Type B pancreatic cell (in vitro differentiated cells): ENCODE measurements at places on chromosomes 11 and 22.

DNA sequence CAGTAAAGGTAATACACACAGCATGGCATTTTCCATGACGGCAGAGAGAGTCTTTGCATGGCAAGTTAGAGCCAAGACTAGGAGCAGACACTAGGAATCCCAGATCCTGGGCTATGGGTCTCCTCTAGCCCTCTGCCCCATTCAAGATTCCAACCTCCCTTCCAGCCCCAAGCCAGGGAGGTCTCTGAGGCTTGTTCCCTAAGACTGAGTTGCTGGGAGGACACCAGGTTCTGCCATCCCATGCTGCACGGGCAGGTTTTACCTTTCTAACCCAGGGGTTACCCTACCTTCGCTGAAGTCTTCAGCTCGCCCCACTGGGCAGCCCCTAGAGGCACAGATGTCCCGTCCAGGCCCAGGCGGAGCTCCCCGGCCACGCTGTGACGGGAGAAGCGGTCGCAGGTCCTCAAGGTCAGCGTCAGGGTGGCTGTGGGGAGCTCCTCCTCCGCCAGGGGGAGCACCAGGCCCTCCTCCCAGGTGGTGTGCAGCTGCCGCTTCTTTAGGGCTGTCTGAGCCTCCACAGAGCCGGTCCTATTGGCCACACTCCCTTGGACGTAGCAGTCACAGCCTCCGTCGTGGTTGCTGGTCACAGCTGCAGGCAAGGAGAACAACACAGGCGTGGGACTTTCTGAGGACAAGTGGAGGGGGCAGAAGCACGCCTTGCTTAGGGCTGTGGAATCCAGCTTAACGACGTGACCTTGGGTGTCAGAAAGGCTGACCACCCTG is 33.8 kb downstream of the SYT13 start:
- DNase-seq: peak; percentile 73

GRCh38 chr11:71995726-71996291 is 2.9 kb upstream of the IL18BP start:
- DNase-seq: no peak

- no peak for DNase-seq
Measured at GRCh38 chr22:42680648-42681047, 31.5 kb upstream of the CYB5R3 start.

GRCh38 chr11:44306052-44306917 is 3.7 kb downstream of the ALX4 start:
- DNase-seq: no peak

DNA sequence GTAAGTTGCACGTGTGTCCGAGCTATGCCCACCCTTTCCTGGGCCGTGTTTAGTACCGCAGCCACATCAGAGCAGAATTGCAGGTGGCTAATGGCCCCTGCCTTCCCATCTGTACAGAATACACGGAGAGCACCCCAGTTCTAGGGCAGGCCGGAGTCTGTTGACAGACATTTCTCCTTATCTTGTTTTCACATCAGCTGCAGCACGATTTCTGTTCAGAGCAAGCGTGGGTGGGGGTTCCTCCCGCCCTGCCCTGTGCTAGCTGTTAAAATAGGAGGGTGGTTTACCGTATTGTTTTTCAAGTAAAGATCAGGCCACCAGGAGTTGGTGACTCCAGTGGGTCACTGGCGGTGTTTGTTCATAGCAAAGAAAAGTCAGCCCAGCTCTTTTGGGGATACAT is 41.1 kb downstream of the UBASH3B start:
- DNase-seq: no peak

GRCh38 chr11:41498726-41499125 is 39.3 kb upstream of the LRRC4C start:
- DNase-seq: no peak

DNA sequence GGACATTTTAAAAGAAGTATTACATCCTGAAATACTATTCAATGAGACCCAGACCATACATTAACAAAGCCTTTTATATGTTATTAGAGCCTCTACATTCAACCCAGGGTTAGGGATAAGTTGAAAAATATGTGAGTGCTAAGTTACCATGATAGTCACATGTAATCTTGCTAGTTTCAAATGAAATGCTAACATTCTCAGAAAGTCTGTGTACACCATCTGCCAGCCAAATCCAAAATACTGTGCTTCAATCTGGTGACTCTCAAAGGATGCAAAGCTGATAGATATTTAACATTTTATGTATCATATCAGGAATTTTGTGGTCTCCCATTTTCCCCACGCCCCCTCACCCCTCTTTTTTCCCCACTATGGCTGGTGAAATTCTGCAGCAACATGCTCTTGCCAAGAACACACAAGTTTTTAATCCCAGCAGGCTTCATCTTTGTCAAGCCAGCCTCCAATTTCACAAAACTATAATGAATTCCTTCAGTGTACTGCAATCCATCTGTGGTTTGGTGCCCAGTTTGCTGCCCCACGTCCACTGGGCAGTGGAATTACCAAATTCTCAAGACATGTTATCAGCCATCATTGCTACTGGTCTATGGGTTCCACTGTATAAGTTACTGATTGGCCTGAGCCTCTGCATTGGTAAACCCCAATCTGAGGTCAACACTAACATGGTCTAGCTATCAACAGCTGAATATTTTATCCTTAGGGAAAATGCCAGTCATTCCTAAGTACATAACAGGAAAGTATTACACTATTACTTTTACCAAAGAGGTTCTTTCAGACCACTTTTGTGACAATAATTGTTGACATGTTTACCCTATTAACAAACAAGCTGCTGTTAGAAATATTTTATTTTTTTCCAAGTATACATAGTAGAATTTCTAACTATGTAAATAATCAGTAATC is 1.5 kb upstream of the PICALM start:
- DNase-seq: no peak

DNA sequence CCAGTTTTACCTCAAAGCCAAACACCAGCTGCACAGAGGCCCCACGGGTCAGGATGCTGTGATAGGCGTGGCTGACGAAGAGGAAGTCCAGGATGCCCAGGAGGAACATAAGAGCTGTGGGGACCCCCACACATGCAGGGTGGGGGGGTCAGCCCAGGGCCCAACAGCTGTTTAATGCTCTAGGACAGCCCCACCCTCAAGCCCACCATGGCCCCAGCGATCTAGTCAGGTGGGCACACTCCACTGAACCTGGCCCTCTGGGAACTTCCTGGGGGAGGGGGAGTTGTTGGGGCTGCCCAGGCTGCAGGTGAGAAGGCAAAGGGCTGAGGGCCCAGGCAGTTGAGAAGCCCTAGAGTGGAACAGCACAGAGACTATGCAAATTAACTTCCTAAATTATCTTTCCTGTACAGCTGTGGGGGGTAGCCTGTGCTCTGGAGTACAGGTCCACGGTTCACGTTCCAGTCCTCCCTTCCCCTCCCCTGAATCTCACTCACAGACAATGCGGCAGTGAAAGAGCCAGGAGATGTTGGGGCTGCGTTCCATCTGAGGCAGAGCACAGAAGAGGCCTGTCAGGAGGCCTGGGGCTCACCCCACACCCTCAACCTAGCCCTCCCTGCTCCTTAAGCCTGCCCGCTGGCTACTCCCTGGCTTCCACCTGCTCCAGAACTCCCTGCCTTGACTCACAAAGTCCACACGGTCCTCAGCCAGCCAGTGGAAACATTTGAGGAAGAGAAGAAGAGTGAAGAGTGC is 1.9 kb downstream of the SYVN1 start:
- no peak for DNase-seq

DNA sequence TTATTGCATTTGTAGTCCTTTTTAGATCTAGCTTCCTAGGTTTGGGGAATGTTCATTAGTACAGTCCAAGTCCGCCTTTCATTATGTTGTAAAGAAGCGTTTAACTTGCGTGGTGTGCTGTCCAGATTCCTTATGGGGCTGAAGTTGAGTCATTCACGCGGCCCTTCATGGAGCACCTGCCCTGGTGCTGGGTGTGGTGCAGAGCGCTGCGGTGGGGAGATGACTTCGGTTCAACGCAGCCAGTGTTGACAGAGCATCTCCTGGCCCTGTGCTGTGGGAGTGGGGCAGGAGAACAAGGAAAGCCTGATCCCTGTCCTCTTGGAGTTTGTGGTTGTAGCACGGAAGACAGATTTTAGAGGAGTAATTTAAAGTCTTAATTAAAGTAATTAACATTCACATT is 152.0 kb downstream of the TBC1D22A start:
- no peak for DNase-seq

- DNase-seq: no peak
Measured at GRCh38 chr11:97123237-97123636, 733.4 kb downstream of the JRKL start.

DNA sequence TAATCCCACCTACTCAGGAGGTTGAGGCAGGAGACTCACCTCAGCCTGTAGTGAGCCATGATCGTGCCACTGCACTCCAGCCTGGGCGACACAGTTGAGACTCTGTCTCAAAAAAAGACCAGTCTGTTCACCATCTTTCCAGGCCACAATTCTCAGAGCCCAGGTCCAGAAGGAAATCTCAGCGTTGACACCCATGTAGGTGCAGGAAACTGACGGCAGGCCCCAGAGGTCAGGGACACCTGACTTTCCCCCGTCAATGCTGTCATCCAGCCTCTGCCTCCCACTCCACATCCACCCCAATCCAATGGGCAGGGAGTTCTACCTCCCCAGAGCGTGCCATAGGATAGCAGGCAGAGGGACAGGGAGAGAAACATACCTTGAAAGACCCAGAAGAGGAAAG is 5.9 kb upstream of the GRK2 start:
- DNase-seq: no peak

DNA sequence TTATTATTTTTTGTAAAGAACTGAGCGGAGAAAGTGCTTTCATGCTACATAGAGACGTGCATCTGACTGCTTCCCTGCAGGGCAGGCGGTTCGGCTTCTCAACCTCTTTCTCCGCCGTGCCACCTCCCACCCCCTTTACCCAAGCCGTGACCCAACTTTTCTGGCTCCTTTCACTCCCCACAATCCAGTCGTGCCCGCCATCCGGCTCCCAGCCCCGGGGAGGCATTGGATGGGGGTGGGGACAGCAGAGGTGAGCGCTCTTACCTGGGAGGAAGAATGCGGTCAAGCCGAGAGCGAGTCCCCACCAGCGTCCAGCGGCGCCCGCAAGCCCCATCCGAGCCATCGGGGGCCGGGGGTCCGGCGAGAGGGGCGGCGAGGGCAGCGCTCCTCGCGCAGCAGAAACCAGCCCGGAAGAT is 781 bp downstream of the NECTIN1 start:
- no peak for DNase-seq

DNA sequence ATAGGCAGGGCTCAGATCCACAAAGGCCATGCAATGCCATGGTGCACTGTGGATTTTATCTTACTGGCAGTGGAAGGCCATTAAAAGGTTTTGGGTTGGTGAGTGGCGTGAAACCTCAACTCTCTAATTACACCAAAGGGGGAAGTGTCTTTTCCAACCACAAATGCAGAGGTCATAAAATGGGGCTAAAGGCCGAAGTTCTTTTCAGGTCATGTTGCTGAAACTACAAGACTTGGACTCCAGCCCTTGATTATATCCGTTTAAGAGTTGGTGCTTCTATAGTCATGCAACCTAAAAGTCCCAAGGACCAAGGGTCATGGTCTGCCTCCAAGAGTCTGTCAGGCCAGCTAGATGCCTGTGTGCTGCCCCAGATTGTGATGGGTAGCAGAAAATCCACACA is 434.3 kb downstream of the RAB38 start:
- DNase-seq: no peak

DNA sequence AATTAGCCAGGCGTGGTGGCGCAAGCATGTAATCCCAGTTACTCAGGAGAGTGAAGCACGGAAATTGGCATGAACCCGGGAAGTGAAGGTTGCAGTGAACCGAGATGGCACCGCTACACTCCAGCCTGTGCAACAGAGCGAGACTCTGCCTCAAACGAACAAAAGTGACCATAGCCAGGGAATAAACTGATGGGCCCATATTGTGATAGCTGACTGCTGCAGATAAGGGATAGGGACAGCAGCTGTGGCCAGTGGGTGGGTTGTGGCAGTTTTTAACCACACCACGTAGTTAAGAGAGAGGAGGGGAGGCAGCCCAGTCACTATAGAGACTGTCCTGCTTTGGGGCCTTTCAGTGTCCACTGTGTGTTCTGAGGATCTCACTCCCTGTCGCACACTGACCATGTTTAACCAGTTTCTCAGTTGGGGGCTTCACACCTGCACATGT is 58.9 kb downstream of the PISD start:
- no peak for DNase-seq

DNA sequence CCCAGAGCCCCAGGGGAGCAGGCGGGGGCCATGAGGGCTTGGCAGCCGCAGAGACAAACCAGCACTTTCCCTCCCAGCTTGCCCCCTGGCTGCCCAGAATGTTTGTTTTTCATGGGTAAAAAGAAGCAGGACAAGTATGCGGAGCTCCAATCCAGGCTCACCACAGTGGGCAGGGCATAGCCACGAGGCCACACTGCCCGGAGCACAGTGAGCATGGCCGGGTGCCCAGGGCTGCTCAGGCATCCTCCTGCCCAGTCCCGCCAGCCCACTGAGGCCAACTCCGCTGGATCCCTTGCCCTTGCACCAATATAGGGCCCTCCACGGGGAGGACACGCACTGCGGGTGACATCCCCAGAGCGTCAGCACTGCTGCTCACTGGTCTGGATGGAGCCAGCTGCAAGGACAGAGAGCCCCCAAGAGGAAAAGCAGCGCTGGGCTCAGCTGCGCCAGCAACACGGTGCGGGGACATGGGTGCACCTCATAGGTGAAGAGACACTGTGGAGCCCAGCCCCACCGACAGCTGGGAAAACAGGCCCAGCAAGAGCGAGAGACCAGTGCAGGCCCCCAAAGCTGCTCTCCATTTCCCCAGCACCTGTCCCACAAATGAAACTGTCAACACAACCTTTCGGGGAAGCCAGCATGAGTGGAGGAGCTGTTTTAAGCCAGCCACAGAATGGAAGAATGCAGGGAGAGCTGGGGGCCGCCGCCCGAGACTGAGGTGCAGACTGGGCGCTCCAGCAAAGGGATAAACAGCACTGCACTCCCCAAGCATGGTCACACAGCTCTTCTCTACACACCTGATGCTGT is 24.8 kb downstream of the ARVCF start:
- no peak for DNase-seq

GRCh38 chr11:61959678-61960077 is 7.8 kb downstream of the FTH1 start:
- DNase-seq: no peak

GRCh38 chr11:33773404-33773986 is 825 bp downstream of the FBXO3 start:
- no peak for DNase-seq

DNA sequence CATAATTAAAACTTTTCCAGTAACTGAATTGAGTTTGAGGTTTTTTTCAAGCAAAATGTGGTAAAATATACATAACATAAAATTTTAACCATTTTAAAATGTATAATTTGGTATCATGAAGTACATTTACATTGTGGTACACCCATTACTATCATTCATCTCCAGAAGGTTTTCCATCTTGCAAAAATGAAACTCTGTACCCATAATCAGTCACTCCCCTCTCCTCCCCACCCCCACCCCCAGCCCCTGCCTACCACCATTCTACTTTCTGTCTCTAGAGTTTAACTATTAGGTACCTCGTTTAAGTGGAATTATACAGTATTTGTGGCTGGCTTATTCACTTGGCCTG is 63.7 kb downstream of the MICAL2 start:
- DNase-seq: no peak
